Natural killer cell treated with Interleukin-12 subunit alpha and Interleukin-12 subunit beta and Interleukin-15 and Interleukin-18, amount 100 ng/mL, for 72 hours (primary cell): ENCODE measurements at places on chromosomes 1 and 21.

DNA sequence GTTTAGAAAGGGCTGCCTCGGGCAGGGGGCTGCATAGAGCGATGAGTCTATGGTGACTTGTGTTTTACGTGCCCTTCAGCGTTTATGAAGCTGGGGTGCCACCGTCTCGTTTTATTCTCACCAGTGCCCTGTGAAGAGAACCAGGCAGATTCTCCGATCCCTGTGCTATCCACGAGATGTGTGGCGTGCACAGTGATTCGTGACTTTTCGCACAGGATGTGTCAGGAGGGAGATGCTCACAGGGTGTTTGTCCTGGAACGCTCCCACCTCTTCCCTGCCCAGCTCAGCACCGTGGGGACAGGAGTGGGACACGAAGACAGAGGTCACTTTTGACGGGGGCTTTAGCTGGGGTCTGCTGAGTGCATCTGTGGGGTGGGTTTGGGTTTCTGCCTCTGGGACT is 54.9 kb upstream of the AJAP1 start:
- no peak for DNase-seq

DNA sequence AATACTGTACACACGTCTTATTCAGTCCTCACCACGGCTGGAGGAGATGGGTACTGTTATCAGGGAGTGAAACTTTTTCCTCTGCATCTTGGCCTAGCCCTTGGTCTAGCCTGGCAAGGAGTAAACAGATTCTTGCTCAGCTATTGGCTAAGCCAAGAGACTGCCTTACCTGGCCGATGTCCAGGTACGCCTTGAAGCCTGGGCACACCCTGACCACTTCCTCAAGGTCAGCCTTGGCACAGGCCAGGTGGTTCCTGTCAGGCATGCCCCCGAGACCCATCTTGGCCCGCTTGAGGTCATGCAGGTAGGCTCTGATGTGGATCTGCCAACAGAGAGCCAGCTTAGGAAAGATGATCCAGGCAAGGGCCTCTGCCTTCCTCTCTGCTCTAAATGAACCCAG is 17.8 kb upstream of the PARS2 start:
- no peak for DNase-seq

DNA sequence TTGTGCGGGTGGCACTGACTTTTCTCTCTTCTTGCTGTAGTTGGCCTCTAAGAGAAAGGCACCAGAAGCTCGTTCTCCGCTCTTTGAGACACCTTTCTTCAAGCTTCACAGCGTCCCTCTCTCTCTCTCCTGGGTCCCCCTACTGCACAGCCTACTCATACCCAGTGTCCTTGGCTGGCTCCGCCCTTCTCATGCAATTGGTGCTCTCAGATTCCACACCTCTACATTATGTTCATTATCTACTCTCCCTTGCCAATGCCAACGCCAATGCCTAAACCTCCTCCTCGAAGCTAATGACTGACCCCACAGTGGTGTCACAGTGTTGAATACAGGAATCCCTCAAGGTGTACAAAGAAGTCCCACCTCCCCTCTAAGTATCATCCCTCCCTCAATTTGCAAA is 4.8 kb upstream of the DNAJC28 start:
- DNase-seq = no peak

- no peak for DNase-seq
Observed at GRCh38 chr1:210730023-210730422, 401.3 kb downstream of the HHAT start.

DNA sequence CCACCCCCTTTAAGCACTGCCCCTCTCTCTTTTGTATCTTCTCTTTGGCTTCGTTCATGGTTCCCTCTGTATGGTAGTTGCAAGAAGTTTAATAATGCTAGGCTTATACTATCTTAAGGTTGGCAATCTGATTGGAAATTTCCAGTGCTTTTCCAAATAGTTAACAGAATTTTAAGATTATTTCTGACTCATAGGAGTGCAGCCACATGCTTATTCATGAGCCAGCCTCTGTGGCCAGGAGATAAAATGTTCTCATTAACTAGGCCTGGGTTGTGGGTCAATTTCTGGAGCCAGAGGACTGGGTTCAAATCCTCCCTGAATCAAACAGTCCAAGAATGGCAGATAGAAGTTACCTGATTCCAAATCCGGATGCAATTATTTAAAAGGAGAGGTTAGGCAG is 103.1 kb downstream of the ATP6V1G3 start:
- no peak for DNase-seq

GRCh38 chr1:240234485-240235210 is 143.0 kb downstream of the FMN2 start:
- no peak for DNase-seq

- DNase-seq = no peak
Observed at GRCh38 chr1:182765391-182765790, 24.2 kb upstream of the NPL start.

DNA sequence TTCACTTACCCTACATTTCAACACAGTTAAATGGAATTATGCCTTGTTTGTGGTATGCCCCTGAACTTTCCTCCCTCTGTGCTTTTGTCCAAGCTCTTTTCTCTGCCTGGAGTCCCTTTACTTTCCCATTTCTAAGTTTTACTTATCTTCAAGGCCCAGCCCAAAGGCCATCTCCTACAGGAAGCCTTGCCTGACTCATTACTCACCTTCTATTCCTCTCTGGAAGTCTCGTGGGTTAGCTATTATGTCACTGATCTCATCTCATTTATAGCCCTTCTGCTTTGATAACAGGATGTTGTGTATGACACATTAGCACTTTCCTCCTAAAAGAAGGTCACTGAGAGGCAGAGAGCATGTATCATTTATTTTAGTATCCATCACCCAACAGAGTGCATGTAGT is 78.8 kb upstream of the CD1D start:
- DNase-seq = no peak

DNA sequence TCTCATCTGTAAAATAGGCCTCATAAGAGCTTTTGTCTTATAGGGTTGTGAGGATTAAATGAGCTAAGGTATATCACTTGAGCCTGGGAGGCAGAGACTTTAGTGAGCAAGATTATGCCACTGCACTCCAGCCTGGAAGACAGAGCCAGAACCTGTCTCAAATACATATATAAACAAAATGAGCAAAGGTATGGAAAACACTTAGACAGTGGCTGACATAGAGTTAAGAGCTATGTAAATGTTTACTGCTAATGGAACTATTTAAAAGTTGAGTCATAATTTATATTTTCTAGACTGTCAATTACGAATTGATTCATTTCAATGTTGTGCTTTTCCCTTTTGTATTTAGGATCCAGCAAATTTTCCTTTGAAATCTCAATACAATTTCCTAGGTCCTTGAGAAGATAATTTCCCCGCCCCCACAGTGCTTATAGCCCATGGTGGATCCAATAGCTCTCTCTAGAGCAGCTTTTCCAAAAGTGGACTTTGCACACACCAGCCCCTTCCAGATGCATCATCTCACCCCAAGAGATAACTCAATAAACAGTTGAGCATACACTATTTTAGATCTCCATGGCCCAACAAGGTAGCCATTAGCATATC is 21.8 kb upstream of the RUNX3 start:
- no peak for DNase-seq

DNA sequence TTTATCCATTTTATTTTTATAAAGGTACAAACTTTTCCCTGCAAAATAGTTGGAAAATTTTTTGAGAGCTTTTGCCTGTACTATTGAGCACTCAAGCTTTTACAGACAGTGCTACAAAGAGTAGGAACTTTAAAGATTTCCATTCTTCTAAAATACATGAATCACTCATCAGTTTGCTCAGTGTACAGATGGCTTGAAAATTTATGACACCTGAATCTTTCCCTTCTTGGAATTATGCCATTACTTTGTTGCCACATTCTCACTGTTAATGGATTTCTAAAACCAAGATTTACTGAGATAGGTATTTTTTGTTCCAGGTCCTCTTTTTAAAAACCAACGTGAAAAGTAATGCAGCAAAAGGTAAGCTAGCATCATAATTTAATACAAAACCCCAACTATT is 76.0 kb downstream of the GPATCH2 start:
- DNase-seq = no peak

- DNase-seq = no peak
Observed at GRCh38 chr1:94986783-94987182, 59.9 kb upstream of the CNN3 start.

DNA sequence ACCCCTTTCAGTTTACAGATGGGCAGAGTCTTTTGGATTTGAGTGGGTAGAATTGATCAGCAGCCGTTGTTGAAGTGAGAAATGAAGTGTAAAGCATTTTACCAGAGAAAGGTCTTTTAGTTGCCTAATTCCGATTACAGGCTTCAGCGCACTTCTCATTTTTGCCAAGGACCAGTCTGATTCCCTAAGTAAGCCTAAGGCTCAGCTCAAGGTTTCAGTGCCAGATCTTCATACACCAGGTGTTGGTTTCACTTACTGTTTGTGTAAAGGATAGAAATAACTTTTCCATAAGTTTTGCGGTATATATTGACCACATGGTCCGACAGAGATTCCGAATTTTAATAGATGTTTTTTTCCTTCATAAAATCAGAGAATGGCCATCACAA is 83.9 kb upstream of the BMP8A start:
- no peak for DNase-seq

GRCh38 chr1:117631359-117632160 is 25.7 kb downstream of the TENT5C start:
- no peak for DNase-seq

- DNase-seq = no peak
Observed at GRCh38 chr1:29767088-29767685, 530.9 kb downstream of the PTPRU start.
